ENCODE measurements at places on chromosomes 1 and 21. TPM values are rescaled to one million over a fixed set of nuclear protein-coding genes. Genes with fewer than 3 reads are reported as not detected.
A peak's percentile ranks its signal among the peaks of the same experiment; 100 is the strongest.

Gene RHD
- 0.15 TPM for total RNA-seq

Gene CEP104
- 49.6 TPM for total RNA-seq

GRCh38 chr1:58768191-58768731 lies 15.6 kb downstream of the JUN start:
- H3K27me3 ChIP-seq: no peaks in the 10 kb centered on the region
- H3K4me3 ChIP-seq: no peak overlapping the region
- no peak overlapping the region for H3K27ac ChIP-seq
- no peaks in the 10 kb centered on the region for H3K36me3 ChIP-seq
- no peak for DNase-seq

- no peak overlapping the region for H3K4me3 ChIP-seq
- H3K36me3 ChIP-seq: no peaks in the 10 kb centered on the region
- peaks cover 10% of the 10 kb centered on the region for H3K4me1 ChIP-seq
Observed at GRCh38 chr1:47555306-47555705, 117.5 kb downstream of the FOXD2 start.

DNA sequence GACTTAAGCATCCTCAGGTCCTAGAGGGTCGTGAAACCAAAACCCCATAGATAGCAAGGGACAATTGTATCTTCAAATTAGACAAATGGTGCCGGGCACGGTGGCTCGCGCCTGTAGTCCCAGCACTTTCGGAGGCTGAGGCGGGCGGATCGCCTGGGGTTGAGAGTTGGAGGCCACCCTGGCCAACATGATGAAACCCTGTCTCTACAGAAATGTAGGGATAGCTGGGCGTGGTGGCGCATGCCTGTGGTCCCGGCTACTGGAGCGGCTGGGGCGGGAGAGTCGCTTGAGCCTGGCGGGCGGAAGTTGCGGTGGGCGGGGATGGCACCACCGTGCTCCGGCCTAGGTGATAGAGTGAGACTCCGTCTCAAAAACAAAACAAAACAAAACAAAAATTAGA lies 780.6 kb downstream of the BRINP3 start:
- no peaks in the 10 kb centered on the region for H3K27me3 ChIP-seq
- peak; percentile 77 for DNase-seq
- H3K4me3 ChIP-seq: no peak overlapping the region
- no peak overlapping the region for H3K27ac ChIP-seq

GRCh38 chr1:18707696-18708257 lies 77.1 kb downstream of the PAX7 start:
- no peaks in the 10 kb centered on the region for H3K27me3 ChIP-seq
- no peak for DNase-seq
- H3K4me1 ChIP-seq: no peaks in the 10 kb centered on the region
- H3K36me3 ChIP-seq: no peaks in the 10 kb centered on the region
- no peak overlapping the region for H3K4me3 ChIP-seq
- no peak overlapping the region for H3K27ac ChIP-seq

DNA sequence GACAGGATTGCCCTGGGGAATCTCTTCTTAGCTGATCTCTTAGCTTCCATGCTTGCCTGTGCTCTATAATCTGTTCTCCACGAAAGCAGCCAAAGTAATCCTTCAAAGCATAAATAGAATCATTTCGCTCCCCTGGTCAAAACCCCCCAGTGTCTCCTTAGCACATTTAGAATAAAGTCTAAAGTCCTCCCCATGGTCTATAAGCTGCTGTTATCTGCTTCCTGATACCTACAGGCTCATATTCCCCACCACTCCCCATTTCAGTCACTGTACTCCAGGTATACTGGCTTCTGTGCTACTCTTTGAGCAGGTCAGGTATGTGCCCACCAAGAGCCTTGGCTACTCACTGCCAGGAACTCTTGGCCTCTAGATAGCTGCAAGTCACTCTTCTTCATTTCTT lies 2.9 kb downstream of the S100A12 start:
- no peaks in the 10 kb centered on the region for H3K27me3 ChIP-seq
- H3K4me3 ChIP-seq: no peak overlapping the region
- DNase-seq: no peak
- H3K27ac ChIP-seq: no peak overlapping the region

- no peaks in the 10 kb centered on the region for H3K27me3 ChIP-seq
- DNase-seq: no peak
- no peak overlapping the region for H3K4me3 ChIP-seq
- H3K36me3 ChIP-seq: no peaks in the 10 kb centered on the region
- no peaks in the 10 kb centered on the region for H3K4me1 ChIP-seq
- no peak overlapping the region for H3K27ac ChIP-seq
Observed at GRCh38 chr1:161706113-161706481, 932 bp upstream of the FCRLA start.

DNA sequence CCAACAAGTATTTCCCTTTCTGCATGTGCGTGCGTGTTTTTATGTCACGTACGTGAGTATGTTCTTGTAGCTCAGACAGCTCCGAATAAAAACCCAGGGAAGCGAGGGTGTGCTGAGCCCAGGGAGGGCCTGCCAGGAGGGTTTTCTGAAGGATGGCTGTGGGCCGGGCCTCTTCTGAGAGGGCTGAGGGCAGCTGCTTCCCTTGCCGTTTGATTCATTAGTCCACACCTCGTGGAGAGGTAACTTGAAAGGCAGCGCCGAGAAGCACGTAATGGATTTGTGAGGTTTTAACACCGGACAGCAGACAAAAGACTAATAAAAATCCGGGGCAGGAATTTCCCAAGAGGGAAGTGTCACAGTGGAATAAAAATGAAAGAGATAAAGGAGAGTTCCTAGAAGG lies 29.5 kb downstream of the CD247 start:
- DNase-seq: no peak
- H3K4me3 ChIP-seq: no peak overlapping the region
- H3K4me1 ChIP-seq: no peaks in the 10 kb centered on the region
- H3K27ac ChIP-seq: no peak overlapping the region
- H3K36me3 ChIP-seq: no peaks in the 10 kb centered on the region
- no peaks in the 10 kb centered on the region for H3K27me3 ChIP-seq

DNA sequence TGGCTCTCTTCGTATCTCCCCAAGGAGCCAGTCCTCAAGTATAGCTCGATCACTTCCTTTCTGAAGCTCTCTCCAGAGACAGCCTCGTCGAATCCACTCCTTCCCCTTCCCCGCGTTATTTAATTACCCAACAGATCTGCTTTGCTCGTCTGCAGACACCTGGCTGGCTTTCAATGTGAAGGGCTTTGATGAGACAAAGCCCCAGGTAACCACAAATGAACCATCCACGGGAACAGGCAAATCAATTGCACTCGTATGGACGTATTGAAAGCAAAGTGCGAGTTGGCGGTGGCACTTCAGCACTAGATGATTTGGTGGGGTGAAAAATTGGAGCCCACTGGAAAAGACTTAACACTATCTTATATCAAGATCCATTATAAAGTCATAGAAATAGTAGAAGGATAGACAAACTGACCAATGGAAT lies 364 bp upstream of the BCAR3 start:
- H3K4me3 ChIP-seq: peak overlapping the region; percentile 83
- peak overlapping the region; percentile 93 for H3K27ac ChIP-seq
- no peaks in the 10 kb centered on the region for H3K36me3 ChIP-seq

- peak overlapping the region; percentile 73 for H3K27ac ChIP-seq
- no peaks in the 10 kb centered on the region for H3K36me3 ChIP-seq
- peak overlapping the region; percentile 67 for H3K4me3 ChIP-seq
- H3K27me3 ChIP-seq: peaks cover 12% of the 10 kb centered on the region
Observed at GRCh38 chr1:78045563-78045925, 222 bp upstream of the GIPC2 start.

- H3K27me3 ChIP-seq: no peaks in the 10 kb centered on the region
- no peak overlapping the region for H3K27ac ChIP-seq
- H3K4me1 ChIP-seq: no peaks in the 10 kb centered on the region
Observed at GRCh38 chr1:208531003-208531750, 287.0 kb upstream of the PLXNA2 start.

DNA sequence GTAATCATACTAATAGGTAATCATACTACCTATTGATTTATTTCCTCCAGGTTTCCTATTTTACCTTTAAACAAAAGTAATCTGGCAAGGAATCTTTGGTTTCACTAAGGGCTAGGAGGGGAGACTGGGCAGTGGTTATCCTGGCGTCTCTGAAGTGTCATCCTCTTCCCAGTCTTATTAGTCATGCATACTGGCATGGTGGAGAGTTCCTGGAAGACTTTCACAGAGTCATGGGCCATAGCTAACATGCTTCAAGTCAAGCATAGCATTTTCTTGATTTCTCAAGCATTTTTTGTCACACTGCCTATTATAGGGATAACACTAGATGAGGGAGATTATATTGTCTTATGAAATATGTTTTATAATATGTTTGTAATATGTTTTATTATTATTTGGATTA lies 64.0 kb upstream of the ASB17 start:
- no peak overlapping the region for H3K27ac ChIP-seq
- H3K27me3 ChIP-seq: no peaks in the 10 kb centered on the region
- no peaks in the 10 kb centered on the region for H3K36me3 ChIP-seq
- no peaks in the 10 kb centered on the region for H3K4me1 ChIP-seq

DNA sequence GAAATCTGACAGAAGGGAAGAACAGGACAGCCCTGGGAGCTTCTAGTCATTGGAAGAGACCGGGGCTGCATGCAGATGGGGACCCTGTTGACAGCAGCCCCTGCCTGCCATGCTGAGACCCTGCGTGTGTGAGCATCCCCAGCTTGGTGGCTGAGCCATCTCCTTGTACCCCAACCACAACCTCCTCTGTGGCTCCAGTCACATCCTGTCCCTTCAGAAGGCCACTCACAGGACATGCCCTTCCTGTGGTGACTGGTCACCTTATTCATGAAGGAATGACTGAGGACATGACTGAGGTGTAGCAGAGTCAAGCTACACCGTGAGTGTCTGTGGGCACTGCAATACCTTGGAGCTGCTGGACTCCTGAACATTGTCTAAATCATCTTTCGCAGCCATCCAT lies 141.8 kb upstream of the ERRFI1 start:
- peaks cover 15% of the 10 kb centered on the region for H3K4me1 ChIP-seq
- H3K27me3 ChIP-seq: no peaks in the 10 kb centered on the region
- H3K4me3 ChIP-seq: no peak overlapping the region
- no peak overlapping the region for H3K27ac ChIP-seq
- no peak for DNase-seq
- no peaks in the 10 kb centered on the region for H3K36me3 ChIP-seq

DNA sequence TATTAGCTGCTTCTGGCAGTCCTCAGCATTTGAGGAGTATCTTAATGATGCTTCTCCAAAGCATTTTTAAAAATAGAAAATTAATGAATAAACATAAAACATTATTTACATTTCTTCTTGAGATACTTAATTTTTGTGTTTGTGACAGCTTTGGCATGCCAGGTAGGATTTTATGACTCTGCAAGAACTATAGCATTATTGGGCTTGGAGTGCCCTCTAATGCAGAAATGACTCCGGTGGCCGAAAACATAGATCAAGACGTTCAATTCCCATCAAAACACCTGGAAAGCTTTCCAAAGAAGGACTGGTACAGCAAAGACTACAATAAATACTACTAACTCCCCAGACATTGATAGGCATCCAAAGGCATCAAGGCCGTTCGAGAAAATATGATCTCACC lies 366.4 kb upstream of the CXADR start:
- H3K4me3 ChIP-seq: no peak overlapping the region
- no peaks in the 10 kb centered on the region for H3K27me3 ChIP-seq
- DNase-seq: no peak
- H3K27ac ChIP-seq: no peak overlapping the region

GRCh38 chr1:77383236-77383635 lies 101.4 kb downstream of the AK5 start:
- H3K36me3 ChIP-seq: no peaks in the 10 kb centered on the region
- H3K4me1 ChIP-seq: no peaks in the 10 kb centered on the region
- H3K27ac ChIP-seq: no peak overlapping the region

GRCh38 chr1:49694251-49694827 lies 329.4 kb downstream of the AGBL4 start:
- DNase-seq: no peak
- H3K27ac ChIP-seq: no peak overlapping the region
- no peaks in the 10 kb centered on the region for H3K27me3 ChIP-seq
- H3K4me3 ChIP-seq: no peak overlapping the region
- no peaks in the 10 kb centered on the region for H3K4me1 ChIP-seq
- H3K36me3 ChIP-seq: no peaks in the 10 kb centered on the region
